Heart right ventricle (tissue), 16 donors: ENCODE measurements at places on chromosomes 11 and 22. TPM values are rescaled to one million over a fixed set of nuclear protein-coding genes. Genes with fewer than 3 reads are reported as not detected.

DNA sequence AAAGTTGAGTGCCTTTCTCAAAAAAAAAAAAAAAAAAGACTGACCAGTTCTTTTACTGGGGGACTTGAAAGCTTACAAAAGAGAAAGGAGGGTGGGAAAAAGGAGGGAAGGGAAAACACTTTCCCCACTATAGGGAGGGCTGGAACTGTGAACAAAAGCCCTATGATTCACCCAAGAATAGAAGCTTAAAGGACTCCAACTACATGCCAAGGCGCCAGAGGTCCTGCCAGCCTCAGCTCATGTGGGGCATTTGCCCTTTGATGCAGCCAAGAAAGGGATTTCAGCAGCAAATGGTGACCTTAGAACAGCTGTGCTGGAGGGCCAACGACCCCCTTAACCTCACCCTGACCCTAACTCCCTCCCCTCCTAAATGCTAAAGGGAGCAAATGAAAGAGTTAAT is 160.0 kb downstream of the NTM start:
- DNase-seq = no peak

GRCh38 chr11:14350215-14350614 is 8.8 kb downstream of the RRAS2 start:
- no peak for DNase-seq

GRCh38 chr11:47131136-47131535 is 45.5 kb downstream of the ARFGAP2 start:
- no peak for DNase-seq

GRCh38 chr11:68727783-68728182 is 23.5 kb downstream of the TESMIN start:
- DNase-seq = no peak

- DNase-seq = no peak
Measured at GRCh38 chr11:116420770-116421528, 351.8 kb downstream of the BUD13 start.

Gene SERPING1
- 197 TPM for total RNA-seq
